ENCODE measurements at places on chromosomes 6 and 20.
A peak's percentile ranks its signal among the peaks of the same experiment; 100 is the strongest.

DNA sequence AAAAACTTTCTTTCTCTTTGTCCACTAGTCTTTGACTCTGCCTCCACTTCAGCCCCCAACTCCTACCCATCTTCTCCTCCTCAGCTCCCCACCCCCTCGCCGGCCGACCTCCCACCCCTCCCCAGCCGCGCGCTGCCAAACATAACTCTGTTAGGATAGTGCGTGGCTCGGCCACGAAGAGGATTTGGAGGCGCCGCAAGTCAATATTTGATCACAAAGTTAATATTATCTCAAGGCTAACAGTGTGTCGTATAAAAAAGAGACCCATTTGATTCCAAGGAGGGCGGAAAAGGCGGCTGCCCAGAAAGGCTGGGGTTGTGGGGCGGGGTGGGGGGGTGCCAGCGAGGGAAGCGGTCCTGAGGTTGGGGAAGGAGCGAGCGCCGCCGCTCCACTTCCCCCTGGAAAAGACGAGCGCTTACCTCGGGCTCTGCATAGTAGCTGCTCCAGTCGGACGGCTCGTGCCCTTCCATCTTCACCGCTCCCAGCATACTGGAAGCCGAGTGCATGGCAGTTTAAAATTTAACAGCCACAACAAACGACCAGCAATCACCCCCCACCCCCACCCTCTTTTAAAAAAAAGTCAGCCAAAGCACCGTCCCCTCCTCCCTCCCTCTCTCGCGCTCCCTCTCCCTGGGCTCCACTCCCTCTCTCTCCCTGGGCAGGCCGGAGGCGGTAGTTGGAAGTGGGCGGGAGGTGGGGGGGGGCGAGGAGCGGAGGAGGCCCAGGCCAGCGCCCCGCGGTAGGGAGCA is 425 bp downstream of the FOXA2 start:
- no peak for DNase-seq

DNA sequence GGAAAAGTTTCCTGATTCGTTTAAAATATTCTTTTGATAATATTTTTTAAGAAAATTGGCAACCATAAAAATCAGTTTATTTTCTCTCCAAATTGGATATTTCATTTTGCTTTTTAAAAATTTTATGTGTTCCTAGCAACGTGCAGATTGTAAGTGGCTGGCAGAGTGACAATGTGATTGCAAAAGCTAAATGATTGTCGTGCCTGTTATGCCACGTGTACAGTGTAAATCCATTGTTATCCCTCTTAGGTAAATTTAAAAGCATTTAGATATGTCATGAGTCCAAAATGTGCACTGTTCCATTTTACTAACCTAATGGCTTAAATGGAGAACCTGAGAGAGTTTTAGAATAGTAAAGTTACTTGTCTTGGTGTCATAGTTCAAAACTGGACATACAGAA is 94.4 kb upstream of the ADGRF4 start:
- no peak for DNase-seq

DNA sequence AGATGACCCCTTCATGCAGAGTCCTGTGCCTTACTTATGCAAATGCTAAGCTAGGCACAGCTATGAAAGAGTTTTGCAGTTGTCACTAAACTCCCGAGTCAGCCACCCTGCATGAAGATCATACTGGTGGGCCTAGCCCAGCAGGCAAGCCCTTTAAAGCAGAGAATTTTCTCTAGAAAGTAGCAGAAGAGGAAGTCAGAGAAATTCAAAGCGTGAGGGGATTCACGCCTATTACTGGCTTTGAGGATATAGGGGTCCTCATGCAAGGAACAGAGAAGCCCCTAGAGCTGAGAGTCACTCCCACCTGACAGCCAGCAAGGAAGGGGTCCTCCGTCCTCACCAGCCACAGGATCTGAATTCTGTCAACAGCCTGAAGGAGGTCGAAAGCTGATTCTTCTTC is 54.6 kb downstream of the MYB start:
- no peak for DNase-seq

GRCh38 chr6:16854986-16855385 is 93.7 kb upstream of the ATXN1 start:
- no peak for DNase-seq

GRCh38 chr6:88008831-88009231 is 38.8 kb upstream of the SPACA1 start:
- DNase-seq, result no peak

- no peak for DNase-seq
Measured at GRCh38 chr6:61977099-61977498, 308.9 kb downstream of the KHDRBS2 start.

DNA sequence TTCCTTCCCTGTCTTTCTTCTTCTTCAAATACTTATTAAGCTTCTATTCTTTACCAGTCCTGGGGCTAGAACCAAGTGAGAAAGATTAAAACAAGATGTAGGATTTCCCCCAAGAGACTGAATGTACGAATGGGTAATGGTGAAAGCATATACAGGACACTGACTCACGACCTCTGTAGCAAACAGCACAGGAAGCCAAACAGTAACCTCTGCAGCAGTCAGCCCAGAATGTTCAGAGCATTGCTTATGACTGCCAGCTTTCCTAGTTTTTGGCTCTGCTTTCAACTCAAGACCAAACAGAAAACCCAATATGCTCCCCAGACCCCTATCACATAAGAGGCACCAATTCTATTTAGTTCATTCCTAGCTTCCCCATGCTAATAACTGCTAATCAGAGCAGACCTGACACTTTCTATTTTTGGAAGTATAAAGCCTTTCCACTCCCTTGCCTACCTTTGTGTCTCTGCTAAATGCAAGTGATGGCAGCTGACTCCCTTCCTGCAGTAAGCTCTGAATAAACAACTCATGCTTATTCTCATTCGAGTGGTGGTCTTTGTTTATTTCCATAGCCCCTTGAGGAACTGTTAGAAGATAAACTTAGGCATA is 690.6 kb downstream of the EPM2A start:
- no peak for DNase-seq

- no peak for DNase-seq
Measured at GRCh38 chr6:146301764-146302163, 241.9 kb upstream of the RAB32 start.

- no peak for DNase-seq
Measured at GRCh38 chr6:166614589-166614988, 12.5 kb downstream of the RPS6KA2 start.

GRCh38 chr6:43180985-43181384 is 1.0 kb upstream of the CUL9 start:
- DNase-seq, result no peak

DNA sequence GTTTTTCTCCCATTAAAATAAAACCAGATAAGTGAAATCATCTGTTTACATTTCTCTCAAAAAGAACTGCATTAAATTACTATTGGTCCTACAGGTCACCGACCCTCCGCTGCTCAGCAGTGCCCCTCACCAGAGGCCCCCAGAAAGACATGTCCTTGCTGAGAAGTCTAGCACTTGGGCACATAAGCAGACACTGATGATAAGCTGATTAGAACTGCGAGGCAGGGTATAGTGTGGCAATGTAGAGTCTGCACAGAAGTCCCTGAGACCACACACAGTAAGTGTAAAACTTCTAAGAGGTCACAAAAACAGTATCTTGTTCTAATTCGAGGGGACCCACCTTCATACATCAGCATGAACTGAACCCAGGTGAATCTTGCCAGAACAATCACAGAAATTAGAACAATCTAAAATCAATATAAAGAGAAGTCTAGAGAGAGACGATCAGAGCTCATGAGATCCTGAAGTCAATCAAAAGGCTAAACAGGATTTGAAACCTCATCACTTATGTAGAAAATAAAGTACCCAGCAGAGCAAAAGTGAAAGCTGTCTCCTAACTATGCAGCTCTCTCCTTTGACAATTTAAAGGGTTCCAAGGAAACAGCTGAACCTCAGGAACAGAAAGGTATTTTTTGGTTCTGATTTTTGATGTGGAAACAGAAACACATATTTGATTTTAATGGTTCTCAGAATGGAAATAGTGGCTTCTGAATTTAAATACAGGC is 182.9 kb downstream of the PTPRT start:
- no peak for DNase-seq

- no peak for DNase-seq
Measured at GRCh38 chr6:95518630-95519227, 58.6 kb upstream of the MANEA start.

- no peak for DNase-seq
Measured at GRCh38 chr6:121884091-121884490, 448.6 kb downstream of the GJA1 start.

DNA sequence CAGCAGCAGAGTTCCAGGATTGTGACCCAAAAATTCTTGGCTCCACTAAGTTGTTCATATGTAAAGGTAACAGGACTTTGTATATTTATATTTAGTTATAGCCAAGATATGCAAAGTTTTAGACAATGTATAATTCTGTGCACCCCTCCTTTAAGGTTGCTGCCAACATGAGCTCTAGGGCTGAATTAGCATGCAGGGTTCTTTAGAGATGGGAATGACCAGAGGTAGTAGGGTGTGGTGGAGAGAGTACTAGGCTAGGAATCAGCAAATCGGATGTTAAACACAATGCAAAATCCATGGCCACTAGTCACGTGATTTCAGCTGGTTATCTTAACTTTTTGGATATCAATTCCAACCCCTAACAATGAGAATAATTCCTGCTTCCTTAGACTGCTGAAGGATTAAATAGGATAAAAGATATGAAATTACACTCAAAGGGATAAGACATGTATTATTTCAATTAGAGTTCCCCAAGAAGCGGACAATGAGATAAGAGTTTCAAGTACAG is 260.3 kb upstream of the RNF24 start:
- DNase-seq, result no peak

- no peak for DNase-seq
Measured at GRCh38 chr6:33373960-33374910, 17.4 kb upstream of the KIFC1 start.

- no peak for DNase-seq
Measured at GRCh38 chr6:154123155-154123956, 84.3 kb downstream of the OPRM1 start.

- peak; percentile 82 for DNase-seq
Measured at GRCh38 chr6:142944124-142945048, 590 bp downstream of the HIVEP2 start.

DNA sequence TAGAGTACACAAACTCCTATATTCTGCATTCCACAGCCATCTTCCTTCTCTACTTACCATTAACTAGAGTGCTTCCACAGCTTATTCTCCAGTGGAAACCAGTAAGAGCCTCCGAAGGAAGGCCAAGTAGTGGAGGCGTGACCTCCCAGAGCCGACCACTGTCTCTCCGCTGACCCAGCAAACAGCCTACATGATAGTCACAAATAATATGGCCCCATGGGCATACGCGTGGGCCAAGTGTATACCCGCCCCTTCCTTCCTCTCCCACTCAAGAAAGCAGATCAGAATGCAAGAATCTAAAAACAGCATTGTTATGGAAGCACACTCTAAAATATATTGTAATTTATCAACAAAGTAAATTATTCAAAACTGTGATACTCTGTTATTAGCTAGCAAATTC is 526.6 kb upstream of the JARID2 start:
- DNase-seq, result no peak

GRCh38 chr6:11282245-11282644 is 49.8 kb upstream of the NEDD9 start:
- DNase-seq, result no peak

GRCh38 chr20:46810448-46811223 is 84.0 kb upstream of the EYA2 start:
- no peak for DNase-seq

DNA sequence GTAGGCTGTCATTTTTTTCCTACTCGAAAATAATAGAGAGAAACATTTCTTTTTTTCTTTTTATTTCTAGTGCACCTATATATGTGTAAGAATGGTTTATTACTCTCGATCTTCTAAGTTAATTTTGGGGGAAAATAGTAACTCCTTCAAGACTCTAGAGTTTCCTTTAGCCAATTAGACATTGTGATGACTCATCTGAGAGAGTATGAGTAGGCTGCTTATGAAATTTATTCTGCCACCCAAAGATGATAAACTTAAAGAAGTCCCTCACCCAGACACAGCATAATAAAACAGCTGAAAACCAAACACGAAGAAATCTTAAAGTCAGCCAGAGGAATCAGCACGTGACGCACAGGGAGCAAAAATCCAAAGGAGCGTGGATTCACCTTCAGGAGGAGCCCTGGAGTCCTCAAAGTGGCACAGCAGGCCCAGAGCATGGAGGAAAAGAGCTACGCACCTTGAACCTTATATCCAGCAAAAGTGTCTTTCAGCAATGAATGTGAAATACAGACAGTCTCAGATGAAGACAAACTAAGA is 81.9 kb downstream of the ERMARD start:
- no peak for DNase-seq

- DNase-seq, result no peak
Measured at GRCh38 chr6:148869585-148869984, 122.8 kb downstream of the UST start.

DNA sequence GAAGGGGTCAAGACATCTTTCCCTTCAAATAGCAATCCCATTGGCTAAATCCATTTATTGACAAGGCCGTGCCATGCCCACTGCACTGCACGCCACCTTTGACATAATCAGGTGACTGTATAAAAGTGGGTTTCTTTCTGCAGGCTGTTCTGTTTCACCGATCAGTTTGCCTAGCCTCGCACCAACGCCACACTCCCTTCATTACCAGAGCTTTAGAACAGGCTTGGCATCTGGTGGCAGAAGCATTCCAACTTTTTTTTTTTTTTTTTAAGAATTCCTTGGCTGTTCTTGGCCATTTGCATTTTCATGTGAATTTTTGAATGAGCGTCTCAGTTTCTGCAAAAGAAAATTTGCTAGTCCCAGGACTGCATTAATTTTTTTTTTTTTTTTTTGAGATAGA is 78.1 kb downstream of the PPP1R3G start:
- DNase-seq, result no peak

GRCh38 chr20:32018269-32019155 is 8.3 kb downstream of the CCM2L start:
- peak; percentile 37 for DNase-seq

DNA sequence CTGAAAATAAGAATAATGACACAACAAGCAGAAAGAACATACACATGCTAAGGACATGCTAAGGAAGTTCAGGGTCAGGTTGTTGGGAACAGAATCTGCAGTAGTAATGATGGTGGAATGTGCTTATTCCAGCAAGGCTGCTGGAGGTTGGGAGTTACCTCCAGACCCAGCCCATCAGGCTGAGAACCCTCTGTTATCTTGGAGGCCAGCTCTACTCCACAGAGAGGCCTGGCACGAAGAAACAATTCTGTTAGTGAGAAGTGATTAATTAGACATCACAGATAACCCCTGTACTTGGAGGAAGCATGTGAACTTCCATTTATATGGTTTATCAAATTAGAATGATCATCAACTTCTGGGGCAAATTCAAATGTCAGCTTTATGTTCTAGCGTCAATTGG is 22.1 kb upstream of the ARHGAP18 start:
- DNase-seq, result no peak

GRCh38 chr6:159689001-159689400 is 4.0 kb downstream of the SOD2 start:
- no peak for DNase-seq

Data from activated naive CD4-positive, alpha-beta T cell (primary cell).